ENCODE measurements at places on chromosomes 4 and X.

GRCh38 chr4:76546327-76546726 lies 111.3 kb downstream of the SHROOM3 start:
- DNase-seq: no peak

- no peak for DNase-seq
These were observed 76.5 kb downstream of the PSAPL1 start for GRCh38 chr4:7358100-7358735.

DNA sequence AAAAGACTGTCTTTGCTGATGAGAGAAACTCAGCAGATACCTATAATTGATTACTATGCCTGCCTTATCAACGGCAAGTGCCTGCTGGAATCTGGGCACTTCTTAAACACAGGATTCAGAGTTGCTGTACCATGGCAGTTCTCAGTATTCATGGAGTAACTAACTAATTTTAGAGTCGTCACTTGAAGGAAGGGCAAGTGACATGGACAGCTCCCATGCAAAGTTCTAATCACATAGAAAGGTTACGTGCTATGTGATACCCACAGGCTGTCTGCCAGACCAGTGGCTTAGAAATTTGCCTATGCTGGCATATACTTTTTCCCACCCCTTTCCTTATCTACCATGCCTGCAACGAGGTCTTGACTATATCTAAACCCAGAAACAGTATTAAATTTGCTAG lies 931.1 kb upstream of the TENM3 start:
- DNase-seq: no peak

GRCh38 chr4:61877893-61878292 lies 677.8 kb downstream of the ADGRL3 start:
- no peak for DNase-seq

DNA sequence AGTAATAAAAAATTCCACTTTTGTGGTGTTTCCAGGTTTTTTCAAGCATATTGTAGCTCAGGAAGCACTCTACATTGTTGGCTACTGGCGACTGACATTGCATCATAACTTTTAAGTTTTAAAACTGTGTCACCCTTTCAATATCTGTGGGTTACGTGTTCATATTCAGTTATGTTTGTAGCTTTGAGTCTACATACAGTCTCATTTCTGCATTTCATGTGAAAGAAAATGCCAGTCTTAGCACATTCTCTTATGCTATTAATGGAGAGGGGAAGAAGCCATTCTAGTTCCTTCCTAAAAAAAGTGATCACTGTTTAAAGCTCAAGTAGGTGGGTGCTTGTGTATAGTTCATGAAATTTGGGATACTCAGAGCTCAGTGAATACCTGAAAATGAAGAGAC lies 38.1 kb downstream of the DIAPH2 start:
- DNase-seq: no peak

DNA sequence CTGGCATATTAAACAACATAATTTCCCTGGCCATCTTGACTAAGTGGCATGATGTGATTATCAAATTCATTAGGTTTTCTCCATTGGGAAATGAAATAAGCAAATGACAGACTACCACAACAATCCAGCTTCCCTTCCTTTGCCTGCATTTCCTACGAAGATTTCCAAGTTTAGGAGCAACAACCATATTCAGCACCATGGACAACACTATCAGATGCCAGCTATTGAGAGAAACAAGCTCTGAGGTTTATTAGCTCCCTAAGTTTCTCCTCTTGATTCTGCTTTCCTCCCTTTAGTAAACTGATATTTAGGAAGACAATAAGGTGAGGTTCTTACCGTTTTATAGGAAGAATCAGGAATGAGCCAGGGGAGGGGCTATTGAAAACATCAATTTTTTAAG lies 36.2 kb downstream of the DCX start:
- no peak for DNase-seq

GRCh38 chr4:692771-693554 lies 4.0 kb upstream of the SLC49A3 start:
- no peak for DNase-seq

- DNase-seq: no peak
These were observed 95.9 kb upstream of the RPS6KA3 start for GRCh38 chrX:20362268-20363267.

DNA sequence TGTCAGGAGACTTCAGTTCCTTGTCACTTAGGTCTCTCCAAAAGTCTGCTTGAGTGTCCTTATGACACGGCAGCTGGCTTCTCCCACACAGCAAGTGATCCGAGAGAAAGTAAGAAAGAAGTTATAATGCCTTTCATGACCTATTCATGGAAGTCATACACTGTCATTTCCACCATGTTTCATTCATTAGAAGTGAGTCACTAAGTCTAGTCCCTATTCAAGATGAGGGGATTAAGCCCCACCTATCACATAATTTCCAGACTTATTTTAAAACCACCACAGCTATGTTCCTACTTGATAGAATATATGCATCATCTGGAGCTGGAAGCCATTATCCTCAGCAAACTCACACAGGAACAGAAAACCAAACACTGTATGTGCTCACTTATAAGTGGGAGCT lies 25.2 kb upstream of the COL25A1 start:
- no peak for DNase-seq

DNA sequence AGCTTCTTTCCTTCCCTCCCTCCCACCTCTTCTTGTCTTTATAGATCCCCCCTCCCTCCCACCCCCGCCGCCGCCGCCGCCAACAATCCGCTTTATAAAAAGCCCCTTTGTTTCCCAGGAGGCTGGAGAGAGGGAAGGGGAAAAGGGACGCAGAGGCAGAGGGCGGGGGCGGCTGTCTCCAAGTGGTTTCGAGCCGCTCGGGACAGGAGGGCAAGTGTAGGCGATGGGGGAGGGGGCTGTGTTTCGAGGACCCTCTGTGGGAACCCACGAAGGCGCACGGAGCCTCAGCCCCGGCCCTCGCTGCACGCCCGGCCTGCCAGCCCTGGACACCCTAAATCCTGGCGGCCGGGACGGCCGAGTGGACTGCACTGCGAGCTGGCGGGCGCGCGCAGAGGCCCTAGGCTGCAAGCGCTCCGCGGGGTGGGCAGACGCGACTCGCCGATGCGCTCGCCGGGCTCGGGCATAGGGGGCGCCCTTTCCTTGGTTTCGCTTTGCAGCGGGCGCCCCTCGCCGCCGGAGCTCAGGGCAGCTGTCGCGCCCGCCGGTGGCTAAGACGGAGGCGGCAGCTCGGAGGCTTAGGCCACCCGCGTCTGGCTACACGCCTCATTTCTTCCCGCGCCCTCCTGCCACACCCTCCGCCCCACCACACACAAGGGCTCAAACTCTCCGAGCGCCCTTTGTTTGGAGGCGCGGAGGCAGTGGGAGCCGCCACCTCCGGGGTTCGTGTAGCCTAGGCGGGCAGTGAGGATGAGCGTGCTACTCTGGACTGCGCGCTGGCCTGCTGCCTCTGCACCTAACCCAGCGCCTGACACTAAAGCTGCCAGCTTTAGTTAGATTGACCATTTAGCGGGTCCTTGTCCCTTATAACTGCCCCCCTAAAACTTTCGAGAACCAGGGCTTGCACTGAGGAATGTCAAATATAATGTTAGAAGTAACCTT lies 2.2 kb downstream of the MAMLD1 start:
- peak; percentile 70 for DNase-seq

DNA sequence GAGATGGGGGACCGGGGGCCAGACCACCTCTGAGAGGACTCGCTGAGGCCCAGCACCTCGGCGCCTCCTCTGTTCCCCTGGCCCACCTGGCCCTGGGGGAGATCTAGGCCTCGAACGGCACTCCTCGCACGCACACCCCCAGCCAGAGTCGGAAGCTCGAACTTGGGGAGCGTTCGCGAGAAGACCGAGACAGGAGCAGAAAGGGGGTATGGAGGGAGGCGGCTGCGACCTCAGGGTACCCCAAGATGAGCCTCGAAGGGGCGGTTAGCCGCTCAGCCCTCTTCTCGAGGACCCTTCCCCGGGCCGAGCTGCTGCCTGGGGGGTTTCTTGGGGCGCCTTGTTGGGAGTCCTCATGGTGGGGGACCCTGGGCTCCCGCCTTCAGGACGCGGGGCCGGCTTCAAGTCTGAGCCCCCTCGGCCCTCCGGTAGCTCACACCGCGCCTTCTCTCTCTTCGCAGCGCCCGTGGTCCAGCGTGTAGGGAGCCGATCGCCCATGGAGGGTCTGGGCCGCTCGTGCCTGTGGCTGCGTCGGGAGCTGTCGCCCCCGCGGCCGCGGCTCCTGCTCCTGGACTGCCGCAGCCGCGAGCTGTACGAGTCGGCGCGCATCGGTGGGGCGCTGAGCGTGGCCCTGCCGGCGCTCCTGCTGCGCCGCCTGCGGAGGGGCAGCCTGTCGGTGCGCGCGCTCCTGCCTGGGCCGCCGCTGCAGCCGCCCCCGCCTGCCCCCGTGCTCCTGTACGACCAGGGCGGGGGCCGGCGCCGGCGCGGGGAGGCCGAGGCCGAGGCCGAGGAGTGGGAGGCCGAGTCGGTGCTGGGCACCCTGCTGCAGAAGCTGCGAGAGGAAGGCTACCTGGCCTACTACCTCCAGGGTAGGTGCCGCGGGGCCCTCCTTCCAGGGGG lies 706 bp downstream of the DUSP9 start:
- DNase-seq: no peak

- DNase-seq: peak; percentile 49
These were observed 11.3 kb upstream of the ARAP2 start for GRCh38 chr4:36255577-36255976.

DNA sequence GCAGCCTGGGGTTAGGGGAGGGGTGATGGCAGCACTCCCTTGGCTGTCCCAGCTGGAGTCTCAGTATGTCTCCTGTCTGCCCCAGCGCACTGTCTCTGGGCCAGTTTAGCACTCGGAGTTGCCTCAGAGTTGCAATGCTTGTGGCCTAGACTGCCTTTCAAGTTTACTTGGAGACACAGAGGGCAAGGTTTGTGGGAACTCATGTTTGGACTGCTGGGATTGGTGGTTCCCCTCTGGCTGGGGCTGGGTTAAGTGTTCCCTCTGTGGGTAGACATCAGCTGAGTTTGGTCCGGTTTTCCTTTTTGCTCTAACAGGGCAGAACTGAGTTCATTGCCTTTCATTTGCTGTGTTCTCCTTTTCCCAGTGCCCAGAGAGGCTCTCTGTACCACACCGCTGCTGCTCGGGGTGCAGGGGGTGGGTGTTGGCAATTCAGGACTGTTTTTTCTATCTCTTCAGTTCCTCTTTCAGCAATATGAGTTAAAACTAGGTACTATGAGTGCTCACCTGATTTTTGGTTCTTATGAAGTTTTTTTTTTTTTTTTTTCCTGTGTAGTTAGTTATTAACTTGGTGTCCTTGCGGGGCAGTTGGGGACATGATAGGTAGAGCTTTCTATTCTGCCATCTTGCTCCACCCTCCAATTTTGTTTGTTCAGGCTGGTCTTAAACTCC lies 17.2 kb downstream of the RAB33B start:
- no peak for DNase-seq

DNA sequence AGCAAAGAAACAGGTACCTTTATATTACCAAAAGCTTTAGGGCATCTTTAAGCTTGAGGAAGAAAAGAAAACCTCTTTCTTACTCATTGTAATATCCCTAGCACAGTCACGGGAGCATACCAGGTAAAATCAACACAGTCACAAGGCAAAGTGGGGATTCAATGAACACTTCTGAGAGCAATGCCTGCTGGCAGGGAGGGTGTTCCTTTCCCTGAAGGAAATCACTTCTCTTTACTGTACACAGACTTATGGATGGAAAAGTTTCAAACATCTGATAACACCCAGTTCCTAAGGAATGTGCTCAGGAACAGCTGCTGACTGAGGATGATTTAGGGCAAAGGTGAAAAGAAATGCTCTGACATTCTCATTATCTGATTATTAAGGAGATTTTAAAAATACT lies 94.8 kb downstream of the MAML3 start:
- no peak for DNase-seq

DNA sequence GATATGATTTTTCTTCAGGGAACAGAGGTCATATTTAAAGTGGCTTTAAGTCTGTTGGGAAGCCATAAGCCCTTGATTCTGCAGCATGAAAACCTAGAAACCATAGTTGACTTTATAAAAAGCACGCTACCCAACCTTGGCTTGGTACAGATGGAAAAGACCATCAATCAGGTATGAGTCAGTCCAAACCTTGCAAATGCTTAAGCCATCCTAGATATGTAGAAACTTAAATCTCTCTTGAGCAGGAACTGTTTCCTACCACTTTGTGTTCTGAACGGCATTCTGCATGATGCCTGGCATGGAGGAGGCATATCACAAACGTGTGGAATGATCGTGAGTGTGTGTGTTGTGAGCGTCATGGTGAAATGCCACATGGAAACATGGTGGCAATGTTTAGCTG lies 164.8 kb downstream of the PTTG2 start:
- no peak for DNase-seq

DNA sequence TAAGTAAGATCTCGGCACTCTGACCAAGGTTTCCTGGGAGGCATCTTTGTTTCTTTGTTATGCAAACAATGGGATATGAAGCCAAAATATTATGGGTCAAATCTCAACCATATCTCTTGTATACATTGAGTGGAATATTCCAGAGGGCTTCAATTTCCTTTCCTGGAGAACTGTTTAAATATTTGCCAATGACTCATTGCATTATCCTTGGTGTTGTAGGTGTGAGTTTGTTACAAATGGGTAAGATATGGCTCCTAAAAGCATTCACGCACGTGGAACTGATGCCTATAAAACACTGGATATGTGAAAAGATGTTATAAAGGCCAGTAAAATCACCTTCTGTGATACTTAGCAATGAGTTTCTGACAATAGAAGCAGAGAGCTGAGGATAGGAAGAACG lies 150.5 kb upstream of the WDR1 start:
- no peak for DNase-seq

DNA sequence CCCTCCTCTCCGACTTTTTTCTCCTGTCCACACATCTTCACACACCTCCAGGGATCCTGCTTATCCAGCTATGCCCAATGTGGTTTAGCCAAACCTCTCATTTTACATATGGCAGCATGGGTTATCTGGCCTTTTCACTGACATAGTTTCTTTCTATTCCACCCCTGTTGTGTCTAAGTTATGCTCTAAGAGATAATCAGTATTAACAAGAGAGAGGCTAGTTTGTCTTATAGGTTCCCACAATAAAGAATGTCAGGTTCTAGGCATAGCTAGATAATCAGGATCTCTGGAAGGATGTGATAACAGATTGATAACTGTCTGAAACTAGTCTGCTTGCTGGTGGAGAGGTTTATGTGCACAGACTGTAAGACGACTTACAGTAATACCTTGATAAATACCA lies 7.7 kb upstream of the GALNT7 start:
- DNase-seq: no peak

GRCh38 chr4:111649308-111649707 lies 495.9 kb upstream of the FAM241A start:
- DNase-seq: no peak

DNA sequence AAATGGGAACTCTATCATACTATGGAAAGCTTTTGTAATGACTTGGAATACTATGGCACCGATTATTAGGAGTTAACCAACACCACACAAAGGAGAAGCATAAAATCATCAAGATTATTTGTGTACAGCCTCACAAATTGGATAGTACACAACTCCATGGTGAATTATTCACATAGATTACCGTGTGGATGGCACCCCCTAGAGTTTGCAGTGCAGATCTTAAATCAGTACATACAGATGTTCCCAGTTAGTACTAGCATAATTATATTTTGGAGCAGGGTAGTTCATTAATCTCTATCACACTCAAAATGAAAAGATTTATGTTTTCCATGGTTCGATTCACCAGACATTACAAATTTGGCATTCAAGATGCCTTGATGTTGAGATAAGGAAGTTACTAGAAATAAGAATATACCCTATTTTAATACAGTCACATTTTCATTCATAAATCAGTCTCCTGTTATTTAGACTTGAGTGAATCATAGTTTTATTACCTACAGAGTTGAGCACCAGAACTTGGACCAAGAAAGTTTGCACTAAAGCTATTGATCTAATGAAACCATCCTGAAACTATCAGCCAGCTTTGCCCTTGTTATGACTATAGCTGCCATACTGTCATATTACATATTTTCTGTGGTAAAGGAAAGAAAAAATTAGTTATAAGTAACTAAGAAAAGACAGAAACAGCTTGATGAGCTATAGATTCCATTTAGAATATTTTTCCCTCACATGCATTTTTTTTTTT lies 531.8 kb downstream of the GLUD2 start:
- DNase-seq: no peak
